Choroid plexus epithelial cell (primary cell): ENCODE measurements at places on chromosomes 1 and 21.

GRCh38 chr1:228289239-228289849, 81.5 kb downstream of the OBSCN start:
- DNase-seq, result no peak

DNA sequence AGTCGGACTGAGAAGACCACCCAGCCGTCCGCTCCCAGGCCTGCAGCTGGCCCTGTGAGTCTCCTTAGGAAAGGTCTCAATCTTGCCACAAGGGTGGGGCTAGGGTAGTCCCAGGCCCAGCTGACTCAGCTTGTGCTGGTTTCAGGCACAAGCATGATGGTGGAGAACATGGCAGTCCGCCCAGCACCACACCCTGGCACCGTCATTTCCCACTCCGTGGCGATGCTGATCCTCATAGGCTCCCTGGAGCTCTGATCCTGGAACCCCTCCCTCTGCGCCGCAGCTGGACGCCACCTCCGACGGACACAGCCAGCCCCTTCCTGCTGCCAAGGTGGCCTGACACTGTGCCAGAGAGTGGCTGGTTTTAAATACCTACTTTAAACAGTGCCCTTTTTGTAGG, 10.7 kb downstream of the TMEM81 start:
- DNase-seq, result no peak

GRCh38 chr1:156675210-156676113, 1.7 kb downstream of the NES start:
- no peak for DNase-seq

- DNase-seq, result peak; percentile 58
Measured at GRCh38 chr1:82392513-82392912, 591.8 kb downstream of the ADGRL2 start.

- DNase-seq, result no peak
Measured at GRCh38 chr1:114499478-114499877, 11.5 kb downstream of the TRIM33 start.

- peak; percentile 79 for DNase-seq
Measured at GRCh38 chr1:197838836-197839235, 63.6 kb upstream of the DENND1B start.

DNA sequence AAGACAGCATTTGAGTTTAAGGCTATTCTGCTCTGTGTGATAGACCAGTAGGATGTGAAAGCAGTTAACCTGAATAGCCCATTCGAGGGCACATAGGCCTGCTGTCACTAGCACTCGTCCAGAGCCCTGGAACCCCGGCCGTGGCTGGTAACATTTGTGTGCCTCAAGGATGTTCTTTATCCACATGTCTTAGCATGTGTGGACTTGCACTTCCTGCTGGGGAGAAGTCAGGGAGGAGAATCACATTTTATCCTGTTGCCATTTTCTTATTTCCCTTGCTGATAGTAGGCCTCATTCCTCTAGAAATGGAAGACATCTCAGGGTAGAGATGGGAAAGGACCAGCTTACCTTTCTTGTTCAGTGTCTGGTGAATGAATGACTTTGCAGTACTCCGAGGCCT, 54.7 kb downstream of the VPS13D start:
- no peak for DNase-seq

DNA sequence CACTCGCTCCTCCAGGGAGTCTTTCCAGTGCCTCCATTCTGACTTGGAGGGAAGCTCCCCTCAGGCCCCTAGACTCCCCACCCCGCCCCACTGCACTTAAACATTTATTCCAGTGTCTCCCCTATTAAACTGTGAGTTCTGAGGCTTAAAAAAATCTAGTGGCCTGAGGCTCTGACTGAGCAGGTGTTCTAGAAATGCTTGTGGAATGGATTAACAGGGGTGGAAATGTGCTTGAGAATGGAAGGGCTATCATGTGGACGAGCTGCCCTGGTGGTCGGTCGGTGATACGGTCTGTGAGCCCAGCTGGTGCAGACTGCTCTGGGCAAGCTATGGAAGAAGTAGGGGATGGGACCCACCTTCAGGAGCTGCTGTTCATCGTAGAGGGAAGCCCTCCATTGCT, 130.2 kb downstream of the PEX14 start:
- DNase-seq, result no peak

DNA sequence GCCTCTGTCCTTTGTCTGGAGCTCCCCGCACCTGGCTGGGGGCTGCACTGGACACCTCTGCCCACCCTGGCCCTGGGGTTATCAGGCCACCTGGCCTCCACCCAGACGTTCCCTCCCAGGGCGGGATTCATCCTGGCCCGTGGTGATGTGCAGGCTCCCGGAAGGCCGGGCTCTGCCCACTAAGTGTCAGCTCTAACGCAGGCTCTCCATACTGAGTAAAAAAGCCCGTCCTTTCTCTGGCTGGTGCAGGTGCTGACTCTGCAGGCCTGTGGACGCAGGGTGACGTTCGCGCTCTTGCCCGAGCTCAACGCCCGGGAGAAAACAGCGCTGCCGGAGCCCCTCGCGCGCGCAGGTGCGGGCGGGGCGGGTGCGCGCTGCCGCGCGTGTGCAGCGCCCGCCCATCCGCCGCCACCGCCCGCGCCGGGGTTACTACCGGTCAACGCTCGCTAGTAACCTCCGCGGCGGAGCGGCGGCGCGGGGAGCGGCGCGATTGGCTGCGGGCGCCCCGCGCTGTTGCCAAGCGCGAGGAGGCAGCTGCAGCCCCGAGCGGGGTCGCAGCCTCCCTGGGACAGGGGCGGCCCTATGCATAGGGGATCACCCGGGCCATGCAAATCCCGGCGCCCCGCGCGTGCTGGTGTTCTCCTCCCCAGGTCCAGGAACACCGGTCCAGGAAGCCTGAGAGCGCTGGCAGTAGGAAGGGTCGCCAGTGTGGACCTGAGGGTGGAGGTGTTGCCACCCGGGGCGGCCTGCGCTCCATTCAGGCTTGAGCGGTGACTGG, 15.7 kb downstream of the ABCG1 start:
- peak; percentile 59 for DNase-seq

- peak; percentile 72 for DNase-seq
Measured at GRCh38 chr1:206725109-206725963, 40.6 kb downstream of the MAPKAPK2 start.

DNA sequence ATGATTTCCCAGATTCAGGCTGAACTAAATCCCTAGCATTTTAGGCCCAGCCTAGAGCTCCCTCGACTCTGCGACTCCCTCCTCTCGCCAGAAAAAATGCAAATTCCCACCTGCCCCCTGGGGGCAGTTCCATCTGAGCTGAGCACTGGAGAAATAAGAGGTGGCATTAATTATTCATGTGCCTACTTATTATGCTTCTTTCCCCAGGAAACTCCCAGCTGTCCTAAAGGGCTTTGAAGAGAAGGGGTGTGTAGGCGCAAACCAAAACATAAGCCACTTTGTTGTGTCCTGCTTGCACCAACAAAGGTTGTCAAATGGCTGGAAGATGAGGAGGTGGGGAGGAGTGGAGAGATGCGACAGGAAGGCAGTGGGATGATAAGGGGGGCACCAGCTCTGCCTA, 41.4 kb upstream of the GOLT1A start:
- no peak for DNase-seq

DNA sequence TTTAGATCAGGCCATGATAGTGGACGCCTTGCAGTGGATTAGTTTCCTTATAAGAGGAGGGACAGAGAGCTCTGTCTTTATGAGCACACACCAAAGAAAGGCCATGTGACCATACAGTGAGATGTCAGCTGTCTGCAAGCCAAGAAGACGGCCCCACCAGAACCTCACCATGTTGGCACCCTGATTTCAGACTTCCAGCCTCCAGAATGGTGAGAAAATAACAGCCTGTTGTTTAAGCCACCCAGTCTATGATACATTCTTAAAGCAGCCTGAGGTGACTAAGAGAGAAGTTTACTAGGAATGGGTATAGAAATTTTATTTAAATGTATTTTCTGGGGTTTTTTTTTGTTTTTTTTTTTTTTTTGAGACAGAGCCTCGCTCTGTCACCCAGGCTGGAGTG, 29.5 kb downstream of the L1TD1 start:
- DNase-seq, result no peak

DNA sequence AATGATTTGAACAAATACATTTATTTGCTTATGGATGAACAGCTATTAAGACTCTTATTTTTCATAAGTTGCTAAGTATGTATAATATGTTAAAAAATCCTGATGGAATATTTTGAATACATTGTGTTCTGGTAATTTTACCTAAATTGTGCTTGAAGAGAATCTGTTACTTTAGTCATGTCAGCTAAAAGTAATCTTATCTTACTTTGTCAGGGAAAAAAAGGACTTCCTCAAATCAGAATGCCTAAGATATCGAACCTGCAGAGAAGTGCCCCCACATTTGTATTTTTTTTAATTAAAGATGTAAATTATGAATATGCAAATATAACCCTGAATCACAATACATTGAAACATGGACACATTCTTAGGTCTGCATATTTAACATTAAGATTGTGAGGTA, 1331.7 kb downstream of the MRPL39 start:
- DNase-seq, result no peak

GRCh38 chr1:99969729-99970621, at the start of gene SLC35A3:
Gene SLC35A3 (plus strand): TSS chr1:99969996. CDS start chr1:99993555, 23,559 bp downstream.
- peak; percentile 66 for DNase-seq

DNA sequence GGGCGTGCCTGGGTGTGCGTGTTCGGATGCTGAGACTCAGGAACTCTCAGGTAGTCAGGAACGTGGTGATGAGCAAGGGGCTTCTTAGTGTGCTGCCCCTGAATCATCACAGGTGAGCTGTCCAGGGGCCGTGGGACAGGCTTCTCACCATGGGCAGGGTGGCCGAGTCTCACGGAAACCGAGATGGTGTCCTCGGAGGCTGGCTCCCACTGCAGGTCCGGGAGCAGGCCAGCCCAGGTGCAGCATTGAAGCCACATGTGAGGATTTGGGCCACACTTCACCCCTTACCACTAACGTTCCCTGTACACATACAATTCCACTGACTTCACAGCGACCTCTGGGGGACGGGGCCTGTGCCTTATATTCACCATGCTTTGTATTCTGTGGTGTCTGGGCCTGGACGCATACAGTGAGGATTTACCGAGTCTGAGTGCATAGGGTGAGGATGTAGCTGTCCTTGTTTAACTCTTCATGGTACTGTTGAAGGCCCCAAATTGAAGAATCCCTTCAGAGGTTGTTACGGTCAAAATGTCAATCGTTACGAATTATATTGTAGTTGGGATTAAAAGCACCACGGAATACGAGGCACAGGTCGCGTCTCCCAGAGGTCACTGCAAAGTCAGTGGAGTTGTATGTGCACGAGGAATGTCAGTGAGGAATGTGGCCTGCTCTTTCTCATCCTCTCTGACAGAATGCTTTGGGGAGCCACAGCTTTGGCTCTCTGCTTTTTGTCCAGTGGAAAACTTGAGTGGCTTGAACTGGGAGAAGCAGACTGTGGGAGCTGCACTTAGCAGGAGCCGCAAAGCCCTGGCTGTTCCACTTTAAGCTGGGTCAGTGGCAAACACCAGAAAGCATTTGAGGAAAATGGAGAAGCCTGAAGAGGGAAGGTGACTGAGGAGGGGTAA, 95.3 kb downstream of the MTR start:
- no peak for DNase-seq

GRCh38 chr1:177926201-177926600, 43.7 kb downstream of the SEC16B start:
- no peak for DNase-seq

- DNase-seq, result peak; percentile 19
Measured at GRCh38 chr1:110829955-110830553, 42.9 kb upstream of the CD53 start.

DNA sequence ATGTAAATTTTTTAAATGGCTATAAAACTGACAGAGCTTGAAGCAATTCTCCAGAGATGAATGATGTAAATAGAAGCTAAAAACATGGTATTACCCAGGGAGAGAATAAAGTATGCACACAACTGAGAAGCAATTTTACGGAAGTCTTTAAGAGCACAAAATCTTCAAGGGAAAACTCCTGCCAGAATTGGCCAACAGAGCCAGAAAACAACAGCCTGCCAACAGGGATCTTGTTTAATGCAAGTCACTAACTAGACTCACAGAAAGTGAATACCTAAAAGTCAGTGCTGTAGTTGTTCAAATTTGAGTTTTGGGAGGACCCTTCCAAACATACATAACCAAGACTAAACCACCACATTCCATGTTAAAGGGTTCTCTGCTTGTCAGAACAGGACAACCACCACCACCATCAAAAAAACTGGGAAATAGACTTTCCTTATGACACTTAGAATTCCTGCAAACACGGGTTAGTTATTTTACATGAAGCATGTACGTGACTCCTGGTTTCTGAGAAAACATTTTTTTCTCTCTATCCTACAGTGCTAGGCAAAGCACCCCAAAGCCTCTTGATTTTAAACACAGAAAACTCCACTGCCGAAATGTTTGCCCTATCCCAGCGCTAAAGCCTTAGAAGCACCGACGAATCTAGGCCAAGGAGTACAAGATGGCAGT, 1.6 kb downstream of the EPS15 start:
- DNase-seq, result peak; percentile 32

DNA sequence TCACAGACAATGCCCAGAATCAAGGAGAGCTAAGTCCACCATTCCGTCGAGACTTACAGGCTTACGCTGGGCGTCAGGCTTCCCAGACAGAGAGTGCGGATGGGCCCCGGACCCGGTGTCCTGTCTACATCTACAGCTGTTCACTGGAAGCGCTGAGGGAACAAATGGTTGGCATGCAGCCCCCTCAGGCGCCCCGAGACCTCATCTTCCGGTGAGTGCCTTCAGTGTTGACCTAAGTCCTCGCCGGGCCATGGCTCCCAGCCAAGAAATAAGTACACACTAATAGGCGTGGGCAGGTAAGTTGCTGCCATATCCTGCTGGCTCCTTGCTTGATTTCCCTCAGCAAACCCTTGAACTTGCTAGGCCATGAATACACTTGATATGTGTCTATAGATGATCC, 26.2 kb downstream of the HYI start:
- DNase-seq, result no peak

- no peak for DNase-seq
Measured at GRCh38 chr1:50521703-50522102, 98.5 kb upstream of the DMRTA2 start.

DNA sequence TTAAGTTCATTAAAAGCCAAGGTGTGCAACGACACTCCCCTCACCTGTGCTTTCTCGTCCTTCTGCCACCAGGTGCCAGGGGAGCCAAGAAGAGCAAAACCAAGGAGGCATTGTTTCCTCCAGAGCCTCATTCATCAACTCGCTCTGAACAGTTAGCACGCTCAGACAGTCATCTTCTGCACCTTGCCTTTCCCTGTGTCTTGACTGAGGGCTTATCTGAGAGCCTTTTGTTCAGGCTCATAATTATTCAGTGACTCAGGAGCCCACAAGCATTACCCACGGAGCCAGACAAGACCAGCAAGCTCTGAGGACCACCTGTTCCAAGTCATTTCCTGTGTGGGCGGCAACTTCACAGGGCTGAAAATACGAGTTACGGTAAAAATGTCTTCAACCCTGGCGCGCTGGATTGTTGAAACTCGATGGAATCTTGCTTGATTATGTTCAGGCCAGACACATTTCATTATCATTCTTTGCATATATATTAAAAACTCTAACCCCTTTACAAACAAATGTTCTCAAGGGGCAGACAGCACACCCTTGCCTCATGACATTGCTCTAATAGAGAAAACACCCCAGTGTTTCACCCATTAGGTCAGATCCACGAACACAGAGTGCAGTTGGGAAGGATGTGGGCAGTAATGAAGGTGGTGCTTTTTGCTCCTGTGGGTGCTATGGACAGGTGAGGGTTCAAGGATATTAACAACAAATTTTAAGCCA, 89.7 kb upstream of the RUNX1 start:
- DNase-seq, result peak; percentile 84
